ENCODE measurements at places on chromosomes 11 and 22. TPM values are rescaled to one million over a fixed set of nuclear protein-coding genes. Genes with fewer than 3 reads are reported as not detected.

- DNase-seq, result no peak
These were observed 14.8 kb upstream of the TSPAN18 start for GRCh38 chr11:44711787-44712608.

- DNase-seq, result peak; percentile 60
These were observed 54.5 kb downstream of the PACS1 start for GRCh38 chr11:66124564-66124963.

The SMIM35 gene
- not detected for total RNA-seq

DNA sequence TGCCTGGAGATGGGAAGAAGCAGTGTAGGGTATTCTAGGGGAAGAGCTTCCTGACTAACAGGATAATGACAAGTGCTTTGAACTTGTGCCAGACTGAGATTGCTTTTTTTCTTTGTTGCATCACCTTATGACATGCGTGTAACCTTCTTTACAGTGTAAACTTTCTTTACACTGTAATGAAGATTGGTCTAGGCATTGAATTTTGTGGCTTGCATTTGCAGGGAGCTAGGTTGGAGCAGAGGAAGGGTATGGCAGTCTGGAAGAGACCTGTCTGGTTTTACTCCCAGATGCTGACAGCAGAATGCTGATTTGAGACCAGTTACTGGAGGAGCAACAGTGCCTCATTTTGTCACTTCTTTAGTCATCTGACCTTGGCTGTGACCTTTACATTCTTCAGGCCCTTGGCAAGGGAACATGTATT is 5.6 kb downstream of the DDB2 start:
- DNase-seq, result peak; percentile 75

The HPX gene
- 0.48 TPM for total RNA-seq

The MMP3 gene
- total RNA-seq, result 1.3 TPM

- no peak for DNase-seq
These were observed 1.8 kb upstream of the APOL3 start for GRCh38 chr22:36162127-36163034.

The KCTD14 gene
- total RNA-seq, result 7.1 TPM

DNA sequence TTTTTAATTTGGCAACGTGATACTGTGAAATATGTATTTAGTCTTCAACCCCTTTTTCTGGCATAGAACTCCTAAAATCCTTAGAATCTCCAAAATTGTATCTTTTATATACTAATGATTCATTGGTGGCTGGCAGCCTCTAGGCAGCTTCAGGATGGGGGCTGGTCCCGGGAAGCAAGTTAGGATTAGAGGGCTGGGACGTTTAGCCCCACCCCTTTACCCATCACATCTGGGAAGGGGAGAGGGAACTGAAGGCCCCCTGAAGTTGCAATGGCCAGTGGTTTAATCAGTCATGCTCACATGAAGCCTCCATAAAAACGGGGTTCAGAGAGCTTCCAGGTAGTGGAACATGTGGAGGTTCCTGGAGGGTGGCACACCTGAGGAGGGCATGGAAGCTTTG is 7.1 kb downstream of the IL17RA start:
- DNase-seq, result no peak

- peak; percentile 75 for DNase-seq
These were observed 19.2 kb upstream of the OR56A3 start for GRCh38 chr11:5922749-5923426.

The LBHD1 gene
- total RNA-seq, result 6.1 TPM

DNA sequence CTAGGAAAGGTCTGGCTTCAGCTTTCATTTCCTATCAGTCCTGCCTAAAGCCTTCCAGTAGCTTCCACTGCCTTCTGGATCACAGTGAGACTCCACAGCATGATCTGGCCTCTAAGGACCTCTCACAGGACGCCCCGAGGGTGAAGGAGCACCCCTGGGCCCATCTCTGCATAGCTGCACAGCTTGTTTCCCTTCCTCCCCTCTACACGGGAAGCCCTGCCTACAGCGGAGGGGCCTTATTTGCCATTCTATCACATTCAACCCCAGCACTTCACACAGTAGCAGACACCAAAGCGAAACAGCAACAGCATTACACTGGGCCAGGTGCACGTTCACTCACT is 162.3 kb upstream of the GRK3 start:
- no peak for DNase-seq

DNA sequence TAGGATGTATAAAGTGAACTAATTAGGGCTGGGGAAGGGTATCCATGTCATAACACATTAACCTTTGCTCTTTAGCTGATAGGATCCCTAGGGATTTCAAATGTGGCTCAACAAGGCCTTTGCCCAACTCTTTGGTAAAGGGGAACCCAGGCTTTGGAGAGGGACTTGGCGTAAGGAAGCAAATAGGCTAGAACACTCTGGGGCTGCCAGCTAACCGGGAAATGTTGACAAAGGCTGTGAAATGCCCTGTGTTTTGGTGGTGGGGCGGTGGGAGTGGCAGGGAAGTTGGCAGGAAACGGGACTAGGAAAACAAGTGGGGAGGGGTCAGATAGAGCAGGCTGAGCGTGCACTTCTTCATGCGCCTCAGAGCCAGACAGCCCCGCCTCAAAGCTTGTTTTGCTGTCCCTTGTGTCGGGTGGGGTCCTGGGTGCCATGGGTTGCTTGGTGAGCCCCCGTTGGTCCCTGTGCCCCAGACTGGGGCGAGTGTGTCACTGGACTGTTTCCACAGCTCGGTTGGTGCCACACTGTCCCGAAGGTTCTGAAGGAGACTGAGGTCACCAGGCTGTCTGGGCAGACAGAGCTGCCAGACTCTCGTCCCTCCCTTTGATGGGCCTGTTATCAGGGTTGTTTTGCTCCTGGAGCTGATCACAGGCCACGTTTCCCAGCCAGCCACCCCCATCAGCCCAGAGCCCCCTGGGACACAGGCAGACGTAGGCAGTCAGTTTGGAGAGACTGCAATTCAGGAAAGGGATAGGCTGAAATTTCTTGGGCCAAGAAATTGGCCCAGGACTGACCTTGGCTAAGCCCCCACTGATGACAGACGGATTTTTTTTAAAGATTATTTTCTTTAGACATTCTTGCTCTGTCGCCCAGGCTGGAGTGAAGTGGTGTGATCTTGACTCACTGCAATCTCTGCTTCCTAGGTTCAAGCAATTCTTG is 19.6 kb downstream of the KCTD21 start:
- no peak for DNase-seq

DNA sequence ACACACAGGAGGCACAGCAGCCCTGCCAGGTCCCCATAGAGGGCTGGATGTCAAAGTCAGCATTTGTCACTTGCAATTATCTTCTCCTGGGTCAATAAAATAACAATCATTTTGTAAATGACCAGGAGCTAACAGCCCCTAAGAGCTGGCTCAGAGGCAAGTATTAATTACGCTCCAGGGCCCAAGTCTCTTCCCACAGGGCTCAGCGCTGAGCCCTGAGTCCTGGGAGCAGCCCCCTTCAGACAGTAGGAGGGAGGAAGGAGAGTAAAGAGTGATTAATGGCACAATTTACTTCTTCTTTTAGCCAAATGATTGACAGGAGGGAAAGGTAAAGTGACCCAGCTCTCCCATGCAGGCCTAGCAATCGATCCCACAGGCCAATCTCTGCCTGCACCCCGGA is 99.0 kb upstream of the DRD2 start:
- DNase-seq, result no peak

- no peak for DNase-seq
These were observed 62.8 kb downstream of the DDX10 start for GRCh38 chr11:108727665-108728064.
